Activated CD4-positive, alpha-beta memory T cell treated with anti-CD3 and anti-CD28 coated beads for 36 hours (primary cell): ENCODE measurements at places on chromosomes 13 and 19. TPM values are rescaled to one million over a fixed set of nuclear protein-coding genes. Genes with fewer than 3 reads are reported as not detected.

DNA sequence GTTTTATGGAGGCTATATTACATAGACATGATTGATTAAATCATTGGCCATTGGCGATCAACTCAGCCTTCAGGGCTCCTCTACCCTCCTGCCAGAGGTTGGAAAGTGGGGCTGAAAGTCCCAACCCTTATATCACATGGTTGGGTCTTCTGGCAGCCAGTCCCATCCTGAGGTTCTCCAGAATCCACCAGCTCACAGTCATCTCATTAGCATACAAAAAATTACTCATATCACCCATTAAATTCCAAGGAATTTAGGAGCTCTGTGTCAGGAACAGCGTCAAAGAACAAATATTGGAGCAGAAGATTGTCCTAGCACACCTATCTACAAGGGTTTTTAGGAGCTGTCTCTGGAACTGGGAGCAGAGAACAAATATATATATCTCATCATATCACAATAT, 39.4 kb upstream of the FARP1 start:
- no peak for DNase-seq

DNA sequence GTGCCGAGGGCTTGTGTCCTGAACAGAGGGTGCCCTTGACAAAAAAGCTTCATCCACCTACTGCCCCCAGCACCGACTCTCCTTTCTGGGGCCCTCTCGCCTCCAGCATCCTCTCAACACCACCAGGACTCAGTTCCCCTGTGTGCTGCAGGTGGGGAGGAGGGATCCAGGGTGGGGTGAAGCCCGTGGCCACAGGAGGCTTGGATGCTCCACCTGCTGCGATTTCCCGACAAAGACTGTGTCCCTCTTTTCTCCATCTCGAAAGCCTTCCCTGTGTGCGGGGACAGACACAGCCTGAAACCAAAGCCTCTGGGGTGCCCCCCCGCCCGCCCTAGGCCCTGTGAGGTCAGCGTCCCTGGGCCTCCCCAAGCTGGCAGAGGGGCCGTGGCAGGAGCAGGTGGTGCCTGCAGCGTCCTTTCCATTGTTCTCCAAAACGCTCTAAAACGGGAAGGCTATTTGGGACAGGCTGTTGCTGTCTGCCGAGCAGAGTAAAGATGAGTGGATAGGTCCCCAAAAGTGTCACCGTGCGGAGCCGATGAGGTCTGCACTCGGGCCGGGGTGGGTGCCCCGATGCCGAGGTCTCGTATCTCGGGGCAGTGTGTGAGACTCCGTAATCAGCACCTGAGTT, 185.7 kb downstream of the PTPRS start:
- DNase-seq, result no peak

GRCh38 chr13:30985637-30986205, 53.3 kb downstream of the TEX26 start:
- DNase-seq, result no peak

DNA sequence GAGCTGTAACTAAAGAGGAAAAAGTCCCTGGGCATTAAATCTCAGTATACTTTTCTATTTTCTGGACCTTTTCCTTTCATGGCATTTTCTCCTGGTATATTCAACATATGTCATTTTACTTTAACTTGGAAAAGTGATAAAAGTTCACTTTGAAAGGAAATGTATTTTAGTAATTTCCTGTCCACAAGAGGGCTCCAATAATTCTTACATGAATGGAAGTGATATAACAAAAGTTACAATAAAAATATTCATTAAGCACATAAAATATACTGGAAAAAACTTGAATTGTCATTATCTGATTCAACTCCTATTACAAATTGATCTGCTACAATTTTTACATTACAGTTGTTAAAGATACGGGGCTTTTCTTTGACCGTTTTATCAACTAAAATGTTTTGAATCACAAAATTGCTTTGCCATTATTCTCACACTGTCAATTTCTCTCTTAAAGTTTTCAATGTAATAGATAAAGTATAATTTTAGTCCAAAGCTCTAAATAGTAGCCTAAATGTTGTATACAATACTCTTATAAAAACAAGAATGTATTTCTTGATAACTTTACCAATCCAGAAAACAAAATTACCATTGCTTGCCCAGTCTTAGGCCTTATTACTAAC, 4.9 kb downstream of the UBL3 start:
- DNase-seq, result no peak

The NUDT15 gene
- 18.5 TPM for total RNA-seq

- DNase-seq, result no peak
Observed at GRCh38 chr13:51057906-51058305, 53.2 kb downstream of the C13orf42 start.

The RGL3 gene
- total RNA-seq, result not detected

- DNase-seq, result no peak
Observed at GRCh38 chr13:59274958-59275727, 888.6 kb downstream of the DIAPH3 start.

DNA sequence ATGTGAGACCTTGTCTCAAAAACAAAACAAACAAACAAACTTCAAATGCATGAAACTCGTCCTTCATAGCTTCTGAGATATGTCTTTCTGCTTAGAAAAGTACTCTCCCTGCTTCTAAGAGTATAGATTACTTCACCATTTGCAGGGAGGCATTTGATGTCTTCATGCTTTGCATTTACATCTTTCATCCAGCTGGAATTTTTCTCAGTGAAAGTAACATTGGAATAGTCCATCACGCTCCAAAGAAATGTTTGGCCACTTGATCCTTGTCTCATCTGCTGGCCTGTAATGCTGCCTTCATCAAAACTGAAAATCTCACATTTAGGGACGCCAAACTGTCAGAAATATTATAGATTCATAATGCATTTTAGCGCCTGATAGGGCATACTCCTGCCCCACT, 19.2 kb downstream of the PNMA8A start:
- DNase-seq, result no peak

DNA sequence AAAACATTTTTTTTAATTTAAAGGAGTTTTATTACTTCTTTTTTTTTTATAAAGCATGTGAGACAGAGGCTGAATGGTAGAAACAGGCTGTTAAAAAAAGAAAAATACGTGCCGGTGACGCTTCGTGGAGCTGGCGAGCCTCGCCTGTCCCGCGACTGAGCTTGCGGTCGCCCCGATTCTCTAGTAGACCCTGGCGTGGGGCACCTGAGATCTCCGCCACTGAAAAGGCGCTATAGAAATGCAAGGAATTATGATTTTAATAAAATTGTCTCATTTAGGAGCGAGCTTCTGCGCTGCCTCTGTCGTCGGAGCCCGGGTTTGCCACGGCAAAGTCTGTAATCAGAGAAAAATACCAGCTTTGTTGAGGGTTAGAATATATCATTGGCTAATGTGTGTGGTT, 18.4 kb downstream of the NFIX start:
- no peak for DNase-seq

DNA sequence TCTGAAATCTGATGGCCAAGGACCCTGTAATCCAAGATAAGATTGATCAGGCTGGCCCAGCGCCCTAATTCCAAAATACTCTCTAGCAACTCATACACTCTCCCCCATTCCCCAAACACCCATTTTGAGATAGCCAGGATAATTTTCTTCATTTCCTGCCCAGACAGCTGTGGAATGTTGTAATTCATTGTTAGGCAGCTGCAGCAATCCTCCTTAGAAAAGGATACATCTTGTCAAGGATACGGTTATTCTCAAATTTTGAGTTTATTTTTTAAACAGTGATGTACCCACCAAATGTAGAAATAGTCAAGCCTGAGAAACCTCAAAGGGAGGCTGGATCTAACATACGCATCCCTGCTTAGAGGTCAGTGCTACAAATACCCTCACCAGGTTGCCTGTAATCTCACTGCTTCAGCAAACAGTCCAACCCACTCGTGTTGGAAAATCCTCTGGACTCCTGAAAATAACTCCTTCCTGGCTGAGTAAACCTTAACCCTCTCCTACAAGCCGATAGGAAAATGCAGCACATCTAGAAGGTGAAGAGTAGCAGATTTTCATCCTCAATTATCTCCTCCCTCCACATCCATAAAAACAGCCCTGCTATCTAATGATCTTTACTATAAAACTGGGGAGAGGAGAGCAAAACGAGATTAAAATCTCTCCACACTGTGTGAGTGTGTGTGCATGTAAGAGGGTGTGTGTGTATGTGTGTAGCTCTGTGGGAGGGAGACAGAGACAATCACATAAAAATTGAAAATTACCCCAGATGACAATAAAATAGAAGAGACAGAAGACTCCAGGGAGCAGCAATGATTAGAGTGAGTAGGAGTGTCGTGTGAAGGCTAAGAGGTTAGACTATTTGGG, 683.1 kb downstream of the DIAPH3 start:
- no peak for DNase-seq

DNA sequence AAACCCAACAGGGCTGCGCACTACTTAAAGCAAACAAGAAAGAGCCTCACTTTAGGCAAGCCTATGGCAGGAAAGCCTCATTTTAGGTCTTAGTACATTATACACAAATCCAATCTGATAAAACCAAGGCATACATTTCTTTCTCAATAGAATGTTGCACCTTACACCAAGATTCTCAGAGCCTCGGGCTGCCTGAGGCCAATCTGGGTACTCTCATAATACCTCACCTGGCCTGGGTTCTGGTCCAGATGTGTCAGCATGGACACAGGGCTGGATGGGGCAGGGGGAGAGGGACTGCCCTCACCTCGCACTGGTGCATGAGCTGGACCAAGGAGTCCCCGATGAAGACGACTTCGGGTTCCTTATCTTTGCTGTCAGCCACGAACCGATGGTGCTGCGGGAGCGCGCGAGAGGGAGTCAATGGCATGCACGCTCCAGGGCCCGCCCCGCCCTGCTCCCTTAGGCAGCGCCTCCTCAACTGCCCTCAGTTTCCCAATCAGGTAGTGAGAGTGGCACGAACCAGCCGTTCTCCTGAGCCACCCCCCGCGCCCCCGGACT, at the start of gene PRR19:
Gene PRR19, plus strand, starts transcription at position 487 of the 558 bp plus-strand sequence. CDS start 7,453 bp downstream, outside the sequence.
- DNase-seq, result peak; percentile 41

The PTPRS gene
- total RNA-seq, result 0.39 TPM

The FUZ gene
- total RNA-seq, result 15.2 TPM

DNA sequence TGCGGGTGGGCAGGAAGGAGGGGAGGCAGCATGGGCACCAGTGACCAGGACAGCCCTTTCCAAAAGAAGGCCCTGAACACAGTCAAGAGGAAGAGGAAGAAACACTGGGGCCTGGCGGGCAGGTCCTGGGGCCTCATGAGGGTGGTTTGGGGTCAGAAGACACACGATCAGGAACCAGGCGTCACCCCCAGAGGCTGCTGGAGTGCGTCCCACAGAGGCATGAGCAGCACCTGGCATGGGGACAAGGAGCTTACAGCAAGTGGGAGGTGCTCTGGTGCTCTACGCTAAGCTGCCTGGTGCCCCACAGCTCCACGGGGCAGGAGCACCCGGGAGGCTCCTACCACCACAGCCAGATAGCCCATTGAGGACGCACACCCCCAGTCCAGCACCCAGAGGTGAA, 20.0 kb downstream of the ELL start:
- no peak for DNase-seq

The IL4I1 gene
- 108 TPM for total RNA-seq

DNA sequence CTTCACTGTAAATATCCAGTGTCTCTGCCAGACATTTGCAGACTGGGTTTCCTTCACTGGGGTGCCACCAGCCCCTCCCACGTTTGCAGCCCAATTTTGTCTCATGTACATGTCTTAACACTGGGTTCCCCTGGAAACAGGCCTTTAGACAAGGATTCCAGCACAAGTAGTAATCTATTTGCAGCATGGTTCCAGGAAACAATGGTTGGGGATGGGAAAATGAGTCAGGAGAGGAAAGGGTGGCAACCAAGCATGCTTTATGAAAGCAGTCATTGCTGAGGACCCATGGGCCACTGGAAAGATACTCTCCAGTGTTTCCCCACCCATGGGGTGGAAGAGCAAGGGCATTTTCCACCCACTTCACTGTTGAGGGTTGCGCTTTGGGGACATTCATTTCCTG, 53.6 kb upstream of the FARP1 start:
- DNase-seq, result no peak

The KIR3DL2 gene
- total RNA-seq, result 0.27 TPM

DNA sequence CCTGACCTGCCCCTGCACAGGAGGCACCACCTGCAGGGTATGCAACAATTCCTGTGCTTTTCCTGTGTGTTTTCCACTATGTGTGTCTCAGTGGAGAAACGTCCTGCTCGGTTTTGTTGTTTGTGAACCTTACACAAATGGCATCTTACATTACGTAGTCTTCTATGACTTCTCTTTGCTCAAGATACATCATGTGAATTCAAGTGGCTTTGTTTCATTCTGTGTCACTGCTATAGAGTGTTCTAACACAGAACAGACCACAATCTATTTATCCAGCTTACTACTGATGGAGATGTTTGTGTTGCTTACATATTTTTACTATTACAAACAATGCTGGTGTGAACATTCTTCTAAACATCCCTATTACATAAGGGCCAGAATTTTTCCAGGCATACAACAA, 97.7 kb downstream of the ANKRD10 start:
- DNase-seq, result no peak

DNA sequence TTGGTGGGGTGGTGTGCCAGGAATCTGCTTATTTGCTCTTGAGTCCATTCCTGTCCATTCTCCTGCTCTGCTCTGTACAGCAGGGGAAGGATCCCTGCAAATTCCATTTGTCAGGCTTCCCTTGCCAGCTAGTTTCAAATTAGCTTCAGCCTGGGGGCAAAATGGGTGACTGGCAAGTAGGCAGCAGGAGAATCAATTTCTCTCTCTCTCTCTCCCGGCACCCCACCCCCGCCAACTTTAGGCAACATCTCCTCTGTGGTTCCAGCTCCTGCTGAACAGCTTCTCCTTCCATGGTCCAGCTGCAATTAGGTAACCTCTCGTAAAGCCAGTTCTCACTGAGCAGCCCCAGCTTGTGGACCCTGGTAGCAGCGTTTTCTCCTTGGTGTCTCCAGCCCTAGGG, 6.7 kb upstream of the MYCBP2 start:
- DNase-seq, result no peak

- DNase-seq, result no peak
Observed at GRCh38 chr13:26965952-26966700, 205.5 kb downstream of the USP12 start.

DNA sequence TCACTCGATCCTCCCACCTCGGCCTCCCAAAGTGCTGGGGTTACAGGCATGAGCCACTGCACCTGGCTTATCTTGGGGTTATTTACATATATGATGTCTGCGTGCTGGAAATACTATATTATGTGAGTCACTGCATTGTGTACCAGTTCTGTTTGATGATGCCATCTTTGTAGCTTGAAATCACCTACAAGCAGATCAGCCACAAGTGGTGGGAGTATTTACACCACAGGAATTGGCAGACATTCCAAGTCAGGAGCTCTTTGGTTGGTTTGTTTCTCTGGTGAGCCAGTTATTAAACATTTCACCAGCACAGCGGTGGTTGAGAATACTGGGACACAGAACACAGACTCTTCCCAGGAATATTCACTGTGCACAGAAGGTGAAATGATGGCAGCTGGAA, 4.5 kb upstream of the TIMM44 start:
- DNase-seq, result no peak

DNA sequence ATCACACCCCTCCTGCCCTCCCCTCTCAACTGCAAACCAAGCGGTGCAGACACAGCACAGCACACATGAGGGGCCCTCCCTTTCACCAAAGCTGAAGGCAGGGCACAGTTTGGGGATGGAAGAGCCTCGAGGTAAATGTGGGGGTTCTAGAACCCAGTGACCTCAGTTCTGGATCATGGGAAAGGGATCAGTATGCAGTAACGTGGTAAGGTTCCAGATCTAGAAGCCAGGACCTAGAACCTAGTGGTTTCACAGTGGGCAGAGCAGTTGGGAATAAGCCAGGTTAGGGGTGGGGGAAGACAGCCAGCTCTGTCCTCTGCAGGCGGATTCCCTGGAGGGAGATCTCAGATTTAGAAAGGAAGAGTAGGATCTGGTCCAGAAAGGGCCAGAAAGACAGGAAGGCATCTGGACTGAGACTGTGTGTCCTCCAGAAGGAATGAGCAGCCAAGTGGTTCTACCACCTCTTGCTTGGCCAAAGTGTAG, 3.1 kb downstream of the FTL start:
- no peak for DNase-seq

GRCh38 chr19:29680447-29680846, 15.2 kb downstream of the PLEKHF1 start:
- DNase-seq, result peak; percentile 94
